ENCODE measurements at places on chromosomes 13 and 19. TPM values are rescaled to one million over a fixed set of nuclear protein-coding genes. Genes with fewer than 3 reads are reported as not detected.

- H3K36me3 ChIP-seq, result no peaks in the 10 kb centered on the region
- H3K27ac ChIP-seq, result no peak overlapping the region
- peaks cover 21% of the 10 kb centered on the region for H3K4me1 ChIP-seq
- no peaks in the 10 kb centered on the region for H3K27me3 ChIP-seq
Measured at GRCh38 chr13:44573790-44574465, 2.2 kb downstream of the TSC22D1 start.

DNA sequence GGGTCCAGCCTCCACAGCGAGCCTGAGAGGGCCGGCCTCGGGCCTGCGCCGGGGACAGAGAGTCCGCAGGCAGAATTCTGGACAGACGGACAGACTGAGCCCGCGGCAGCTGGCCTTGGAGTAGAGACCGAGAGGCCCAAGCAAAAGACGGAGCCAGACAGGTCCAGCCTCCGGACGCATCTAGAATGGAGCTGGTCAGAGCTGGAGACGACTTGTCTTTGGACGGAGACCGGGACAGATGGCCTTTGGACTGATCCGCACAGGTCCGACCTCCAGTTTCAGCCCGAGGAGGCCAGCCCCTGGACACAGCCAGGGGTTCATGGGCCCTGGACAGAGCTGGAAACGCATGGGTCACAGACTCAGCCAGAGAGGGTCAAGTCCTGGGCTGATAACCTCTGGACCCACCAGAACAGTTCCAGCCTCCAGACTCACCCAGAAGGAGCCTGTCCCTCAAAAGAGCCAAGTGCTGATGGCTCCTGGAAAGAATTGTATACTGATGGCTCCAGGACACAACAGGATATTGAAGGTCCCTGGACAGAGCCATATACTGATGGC, 490 bp downstream of the ITPKC start:
- H3K4me1 ChIP-seq, result peaks cover 45% of the 10 kb centered on the region
- DNase-seq, result no peak
- H3K4me3 ChIP-seq, result peak overlapping the region; percentile 75
- H3K27ac ChIP-seq, result peak overlapping the region; percentile 98
- H3K27me3 ChIP-seq, result no peaks in the 10 kb centered on the region

DNA sequence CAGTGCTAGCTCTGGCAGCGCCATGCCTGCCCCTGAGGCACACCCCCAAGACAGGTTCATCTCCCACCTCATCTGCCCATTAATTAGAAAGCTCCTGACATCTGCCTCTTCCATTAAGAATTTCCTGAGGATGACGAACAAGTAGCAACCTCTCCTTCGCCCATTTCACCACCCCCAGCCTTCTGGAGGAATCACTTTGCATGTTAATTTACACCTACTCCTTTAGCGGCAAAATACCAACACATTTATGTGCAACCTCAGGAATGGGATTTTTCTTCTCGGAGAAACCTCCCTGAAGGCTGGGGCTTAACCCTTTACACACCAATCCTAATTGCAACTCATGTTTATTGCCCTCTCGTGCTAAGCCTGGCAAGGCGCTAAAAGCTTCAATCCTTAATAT, 13.8 kb downstream of the SLC7A1 start:
- H3K4me3 ChIP-seq, result no peak overlapping the region
- H3K27me3 ChIP-seq, result no peaks in the 10 kb centered on the region
- no peak for DNase-seq

GRCh38 chr13:91406619-91407018, 8.2 kb downstream of the GPC5 start:
- no peak overlapping the region for H3K4me3 ChIP-seq
- H3K27me3 ChIP-seq, result no peaks in the 10 kb centered on the region
- no peak for DNase-seq
- H3K36me3 ChIP-seq, result no peaks in the 10 kb centered on the region

DNA sequence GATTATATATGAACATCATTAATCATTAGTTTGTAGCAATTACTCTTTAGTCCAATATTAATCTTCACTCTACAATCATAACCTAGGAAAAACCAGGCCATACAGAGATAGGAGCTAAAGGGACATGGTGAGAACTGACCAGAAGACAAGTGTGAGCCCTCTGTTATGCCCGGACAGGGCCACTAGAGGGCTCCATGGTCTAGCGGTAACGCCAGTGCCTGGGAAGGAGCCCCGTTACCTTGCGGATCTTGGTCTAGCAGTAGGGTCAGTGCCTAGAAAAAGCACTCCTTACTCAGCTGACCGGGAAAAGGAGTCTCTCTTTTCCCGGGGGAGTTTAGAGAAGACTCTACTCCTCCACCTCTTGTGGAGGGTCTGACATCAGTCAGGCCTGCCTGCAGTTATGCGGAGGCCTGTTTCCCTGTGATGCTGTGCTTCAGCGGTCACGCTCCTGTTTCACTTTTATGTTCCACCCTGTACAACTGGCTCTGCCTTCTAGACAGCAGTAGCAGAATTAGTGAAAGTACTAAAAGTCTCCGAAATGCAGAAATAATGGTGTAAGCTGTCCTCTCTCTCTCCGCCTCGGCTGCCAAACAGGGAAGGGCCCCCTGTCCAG, 13.8 kb downstream of the OR7D4 start:
- H3K36me3 ChIP-seq, result no peaks in the 10 kb centered on the region
- DNase-seq, result peak; percentile 70
- H3K27ac ChIP-seq, result no peak overlapping the region
- no peaks in the 10 kb centered on the region for H3K27me3 ChIP-seq
- no peaks in the 10 kb centered on the region for H3K4me1 ChIP-seq

DNA sequence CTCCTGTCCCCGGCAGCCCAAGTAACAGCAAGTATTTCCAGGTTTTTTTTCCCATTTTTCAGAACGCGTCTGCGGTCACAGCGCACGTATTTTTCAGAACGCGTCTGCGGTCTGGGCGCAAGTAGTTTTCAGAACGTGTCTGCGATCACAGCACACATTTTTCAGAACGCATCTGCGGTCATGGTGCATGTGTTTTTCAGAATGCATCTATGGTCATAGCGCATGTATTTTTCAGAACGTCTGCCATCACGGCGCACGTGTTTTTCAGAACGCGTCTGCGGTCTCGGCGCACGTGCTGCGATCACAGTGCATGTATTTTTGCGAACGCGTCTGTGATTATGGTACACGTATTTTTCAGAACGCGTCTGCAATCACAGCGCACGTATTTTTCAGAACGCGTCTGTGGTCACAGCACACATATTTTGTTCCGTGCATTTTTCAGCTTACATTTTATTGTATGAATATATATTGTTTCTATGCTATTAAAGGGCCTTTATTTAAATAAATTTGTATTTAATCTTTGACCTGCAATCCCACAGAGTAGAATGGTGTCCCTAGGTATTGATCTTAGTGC, 19.7 kb downstream of the ATP4B start:
- H3K36me3 ChIP-seq, result peaks cover 55% of the 10 kb centered on the region
- no peak for DNase-seq
- H3K4me1 ChIP-seq, result peaks cover 9% of the 10 kb centered on the region
- no peak overlapping the region for H3K4me3 ChIP-seq
- H3K27me3 ChIP-seq, result no peaks in the 10 kb centered on the region

DNA sequence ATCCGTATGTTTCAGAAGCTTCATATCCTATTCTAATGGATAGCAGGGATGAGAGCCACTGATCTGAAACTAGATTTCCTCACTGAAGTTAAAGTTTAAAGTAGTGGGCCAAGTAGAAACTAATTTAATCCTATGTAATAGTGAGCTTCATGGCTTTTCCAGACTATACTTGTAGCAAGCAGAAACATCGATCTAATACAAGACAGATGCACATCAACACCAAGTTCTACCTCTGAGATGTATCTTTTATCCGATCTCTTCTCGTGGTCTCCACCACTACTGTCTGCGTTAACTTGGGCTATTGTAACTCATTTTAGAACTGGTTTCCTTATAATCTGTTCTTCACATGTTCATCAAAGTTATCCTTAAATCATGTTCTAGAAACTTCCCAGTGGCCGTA, 3.1 kb downstream of the ERCC5 start:
- no peaks in the 10 kb centered on the region for H3K27me3 ChIP-seq
- peaks cover 4% of the 10 kb centered on the region for H3K36me3 ChIP-seq
- H3K4me3 ChIP-seq, result no peak overlapping the region
- no peak overlapping the region for H3K27ac ChIP-seq
- DNase-seq, result no peak

DNA sequence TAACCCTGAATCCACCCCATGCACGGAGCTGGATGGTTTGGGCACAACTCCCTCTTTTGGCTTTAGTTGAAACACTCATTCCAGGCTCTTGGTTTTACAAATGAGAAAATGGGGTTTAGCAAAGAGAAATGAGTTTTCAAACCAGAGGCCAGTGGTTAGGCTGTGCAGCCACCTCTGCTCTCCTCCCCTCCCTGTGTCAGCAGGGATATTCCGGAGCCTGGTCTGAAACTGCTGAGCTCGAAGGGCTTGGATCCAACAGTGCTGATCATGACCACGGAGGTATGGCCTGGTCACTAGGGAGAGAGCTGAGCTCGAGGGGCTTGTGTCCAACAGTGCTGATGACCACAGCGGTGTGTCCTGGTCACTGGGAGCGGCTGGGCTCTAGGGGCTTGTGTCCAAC, 41.5 kb downstream of the ZNF787 start:
- no peak for DNase-seq
- H3K27me3 ChIP-seq, result no peaks in the 10 kb centered on the region
- H3K4me1 ChIP-seq, result peaks cover 7% of the 10 kb centered on the region
- no peaks in the 10 kb centered on the region for H3K36me3 ChIP-seq

DNA sequence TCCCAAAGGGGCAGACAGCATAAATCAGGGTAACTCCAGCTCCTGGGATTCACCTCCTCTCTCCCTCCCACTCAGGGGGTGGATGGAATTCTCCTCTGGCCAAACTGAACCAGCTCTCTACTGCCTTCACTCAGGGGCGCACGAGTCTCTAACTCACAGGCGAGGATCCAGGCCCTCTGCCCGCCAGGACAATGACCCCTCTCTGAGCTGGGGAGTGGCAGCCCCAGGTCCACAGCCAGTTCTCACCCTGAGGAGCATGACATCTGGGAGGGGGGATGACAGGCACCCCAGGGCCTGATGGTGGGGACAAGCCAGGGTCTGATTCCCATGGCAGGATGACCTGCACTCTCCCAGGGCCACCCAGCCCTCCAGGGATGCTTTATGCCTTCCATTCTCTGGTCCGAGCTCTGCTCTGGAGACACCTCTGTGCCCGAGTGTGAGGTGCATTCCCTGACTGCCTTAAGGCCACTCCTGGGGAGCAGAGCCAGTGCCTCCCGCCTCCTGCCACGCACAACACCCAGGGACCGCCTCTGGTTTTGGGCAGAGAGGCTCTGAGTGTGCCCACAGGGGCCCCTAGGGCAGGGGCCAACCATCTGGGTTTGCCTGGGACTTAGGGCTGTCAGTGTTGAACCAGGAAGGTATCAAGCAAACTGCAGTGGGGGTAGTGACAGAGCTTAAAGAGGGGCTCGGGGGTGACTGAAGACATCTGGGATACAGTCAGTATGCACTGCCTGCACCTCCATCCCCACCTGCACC, 66.2 kb downstream of the GNG7 start:
- no peaks in the 10 kb centered on the region for H3K36me3 ChIP-seq
- H3K27ac ChIP-seq, result peak overlapping the region; percentile 100
- peaks cover 60% of the 10 kb centered on the region for H3K4me1 ChIP-seq
- no peak overlapping the region for H3K4me3 ChIP-seq
- peak; percentile 69 for DNase-seq

The WDR88 gene
- not detected for total RNA-seq

The DLEU7 gene
- not detected for total RNA-seq

Data from thyroid gland (tissue), 4 donors.